ENCODE measurements at places on chromosomes 11 and 22. TPM values are rescaled to one million over a fixed set of nuclear protein-coding genes. Genes with fewer than 3 reads are reported as not detected.

DNA sequence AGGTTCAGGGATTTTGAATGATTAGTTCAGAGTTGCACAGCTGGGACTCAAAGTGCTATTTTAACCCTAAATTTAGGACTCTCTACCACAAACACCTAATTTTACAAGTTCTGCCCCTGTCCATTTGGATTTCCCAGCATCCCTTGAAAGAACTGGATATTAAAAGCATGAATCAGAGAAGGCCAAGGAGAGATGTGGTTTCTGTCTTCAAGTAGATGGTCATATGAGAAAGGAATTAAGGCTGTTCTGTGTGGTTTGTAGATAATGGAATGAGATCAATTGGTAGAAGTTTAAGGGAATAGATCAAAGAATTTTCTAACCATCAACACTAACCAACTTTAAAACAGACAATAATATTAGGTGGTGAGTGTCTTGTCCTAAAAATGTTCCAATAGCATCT, 106.4 kb upstream of the TENM4 start:
- no peak for DNase-seq

Gene OR51T1
- not detected for total RNA-seq

Gene ZMAT5
- total RNA-seq, result 37.2 TPM

DNA sequence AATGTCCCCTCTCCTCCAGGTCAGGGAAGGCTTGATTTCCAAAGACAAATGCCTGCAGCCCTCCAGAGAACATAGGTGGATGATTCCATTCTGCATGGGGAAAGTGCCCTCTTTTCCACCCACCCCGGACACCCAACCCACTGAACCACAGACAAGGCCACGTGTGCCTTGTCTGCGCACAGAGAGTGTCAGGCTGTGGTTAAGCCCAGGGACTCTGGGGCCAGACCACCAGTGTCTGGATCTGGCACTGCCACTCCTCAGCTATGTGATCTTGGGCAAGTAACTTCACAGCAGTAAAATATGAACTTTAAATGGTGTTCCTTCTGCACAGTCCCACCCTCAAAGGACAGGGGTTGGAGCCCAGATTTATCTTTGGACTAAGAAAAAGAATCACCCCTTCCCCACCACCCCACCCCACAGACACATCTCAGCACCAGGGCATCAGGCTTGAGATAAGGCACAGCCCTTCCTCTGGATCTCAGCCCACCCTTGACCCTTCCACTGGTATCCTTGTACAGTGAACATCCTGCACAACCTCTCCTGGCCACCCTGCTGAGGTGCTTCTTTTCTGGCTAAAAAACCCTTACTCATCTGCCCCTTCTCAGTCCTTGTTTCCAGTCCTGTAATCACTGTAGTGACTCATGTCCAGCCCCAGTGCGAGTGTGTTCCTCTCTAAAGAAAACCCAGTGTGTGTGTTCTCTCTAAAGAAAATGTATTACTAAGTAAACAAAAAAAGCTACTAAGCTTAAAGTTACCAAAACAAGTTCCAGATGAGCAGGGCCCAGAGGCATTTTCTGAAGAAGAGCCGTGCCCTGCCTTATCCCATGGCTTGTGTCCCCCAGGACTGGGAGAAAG, 1.9 kb upstream of the PTGDR2 start:
- DNase-seq, result no peak

DNA sequence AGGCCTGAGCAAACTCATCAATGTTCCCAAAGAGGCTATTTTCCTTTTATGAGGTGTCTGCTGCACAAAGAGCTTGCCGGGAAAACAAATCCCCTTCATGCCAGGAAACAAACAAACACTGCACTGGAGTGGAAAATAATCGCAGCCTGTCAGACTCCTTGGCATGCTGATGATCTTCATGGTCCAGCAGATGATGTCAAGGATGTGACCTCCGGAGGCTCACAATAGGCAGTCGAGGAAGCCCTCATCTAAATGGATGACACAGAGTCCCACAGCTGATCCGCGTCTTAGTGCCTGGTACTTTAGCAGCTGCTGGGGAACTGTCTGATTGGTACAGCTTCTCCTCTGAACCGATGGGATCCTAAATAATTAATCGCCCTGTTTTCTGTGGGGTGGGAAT, 187.6 kb downstream of the TENM4 start:
- DNase-seq, result no peak

Gene MIOX
- total RNA-seq, result not detected

- DNase-seq, result no peak
These were observed 528.1 kb downstream of the MN1 start for GRCh38 chr22:27273436-27273835.

Gene HSPB2
- not detected for total RNA-seq
